ENCODE measurements at places on chromosomes 5 and 9.

- DNase-seq = no peak
Measured at GRCh38 chr9:17760250-17760649, 181.4 kb downstream of the SH3GL2 start.

DNA sequence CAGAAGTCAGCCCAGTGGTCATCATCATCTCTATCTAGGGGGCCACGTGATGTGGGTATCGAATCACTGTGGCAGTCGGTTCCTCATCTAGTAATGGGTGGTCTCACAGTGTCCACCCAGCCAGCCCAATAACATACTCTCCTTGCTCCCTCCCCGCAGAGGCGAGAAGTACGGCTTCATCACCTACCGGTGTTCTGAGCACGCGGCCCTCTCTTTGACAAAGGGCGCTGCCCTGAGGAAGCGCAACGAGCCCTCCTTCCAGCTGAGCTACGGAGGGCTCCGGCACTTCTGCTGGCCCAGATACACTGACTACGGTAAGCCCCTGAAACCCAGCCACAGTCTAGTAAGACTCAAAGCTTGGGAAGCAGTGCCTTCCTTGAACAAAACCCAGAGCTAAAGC lies 99.0 kb downstream of the PDE6A start:
- no peak for DNase-seq

DNA sequence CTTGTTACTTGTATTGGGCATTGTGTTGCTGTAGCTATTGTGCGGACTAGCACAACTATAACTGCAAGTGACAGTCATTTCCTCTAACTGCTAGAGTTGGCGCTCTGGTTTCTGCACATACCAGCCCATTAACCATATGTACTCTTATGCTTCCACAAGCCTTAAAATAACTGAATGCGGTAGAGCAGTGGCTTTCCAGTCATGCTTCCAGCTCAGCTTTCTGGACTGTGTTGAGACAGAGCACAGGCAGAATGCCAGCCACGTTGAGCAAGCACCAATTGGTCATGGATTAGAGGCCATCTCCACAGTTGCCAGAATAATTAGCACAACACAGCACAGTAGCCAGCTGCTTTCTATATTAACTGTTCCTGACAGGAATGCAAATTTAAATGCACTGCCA lies 12.2 kb downstream of the INVS start:
- DNase-seq = no peak

DNA sequence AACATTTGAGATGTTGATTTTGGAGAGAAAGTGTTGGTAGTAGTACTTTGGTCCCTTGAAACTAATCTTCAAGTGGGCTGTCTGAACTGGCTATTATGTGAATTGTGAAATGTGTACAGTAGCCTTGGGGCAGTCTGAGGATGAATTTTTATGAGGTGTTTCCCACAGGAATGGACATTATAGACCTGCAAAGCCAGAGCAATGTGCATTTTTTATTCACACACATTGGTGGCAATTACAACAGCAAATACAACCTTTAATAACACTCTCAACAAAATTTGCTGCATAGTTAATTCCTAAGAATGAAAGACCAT lies 147.0 kb downstream of the PAM start:
- no peak for DNase-seq
